Activated naive CD8-positive, alpha-beta T cell treated with anti-CD3 and anti-CD28 coated beads, Interleukin-2, amount 10 ng/mL, durations not matched to agents 7 days and 5 days (primary cell): ENCODE measurements at places on chromosomes 2 and 18. TPM values are rescaled to one million over a fixed set of nuclear protein-coding genes. Genes with fewer than 3 reads are reported as not detected.
A peak's percentile ranks its signal among the peaks of the same experiment; 100 is the strongest.

DNA sequence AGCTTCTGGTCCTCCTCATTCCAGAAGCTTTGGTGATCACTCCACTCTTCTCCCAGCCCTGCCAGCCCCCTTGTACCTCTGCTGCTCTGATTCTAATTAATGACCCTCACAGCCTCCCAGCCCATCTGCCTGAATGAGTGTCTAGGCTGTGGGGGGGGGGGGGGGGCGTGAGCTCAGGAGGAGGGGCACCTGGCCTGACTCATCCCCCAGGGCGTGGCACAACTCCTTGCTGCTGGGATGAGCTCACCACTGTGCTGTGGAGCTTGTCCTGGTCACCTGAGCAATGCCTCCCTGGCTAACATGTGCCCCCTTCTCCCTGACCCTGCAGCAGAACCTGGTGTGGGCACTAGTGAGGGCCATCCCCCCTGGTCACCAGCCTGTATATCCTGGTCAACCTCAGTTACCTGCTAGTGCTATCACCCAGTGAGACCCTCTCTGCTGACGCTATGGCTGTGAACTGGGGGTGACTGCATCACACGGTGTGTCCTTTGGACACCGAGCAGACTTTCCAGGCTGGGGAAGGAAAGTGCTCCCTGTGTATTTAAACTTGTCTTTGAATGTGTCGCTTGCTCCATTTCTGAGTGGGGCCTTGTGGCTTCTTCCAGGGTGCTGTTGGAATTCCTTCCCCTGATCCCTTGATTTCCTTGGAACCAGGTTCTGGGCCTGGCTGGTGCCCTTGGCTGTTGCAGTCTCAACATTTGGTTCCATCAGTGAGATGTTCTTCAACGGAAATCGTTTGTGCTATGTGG, 41.5 kb upstream of the PUM2 start:
- no peak overlapping the region for H3K27ac ChIP-seq
- no peak overlapping the region for H3K4me3 ChIP-seq
- no peaks in the 10 kb centered on the region for H3K4me1 ChIP-seq
- peaks cover 18% of the 10 kb centered on the region for H3K27me3 ChIP-seq

GRCh38 chr18:78571831-78572347, 407.7 kb upstream of the SALL3 start:
- no peak overlapping the region for H3K4me3 ChIP-seq
- no peak for DNase-seq
- no peak overlapping the region for H3K27ac ChIP-seq
- no peaks in the 10 kb centered on the region for H3K27me3 ChIP-seq
- H3K36me3 ChIP-seq, result no peaks in the 10 kb centered on the region

DNA sequence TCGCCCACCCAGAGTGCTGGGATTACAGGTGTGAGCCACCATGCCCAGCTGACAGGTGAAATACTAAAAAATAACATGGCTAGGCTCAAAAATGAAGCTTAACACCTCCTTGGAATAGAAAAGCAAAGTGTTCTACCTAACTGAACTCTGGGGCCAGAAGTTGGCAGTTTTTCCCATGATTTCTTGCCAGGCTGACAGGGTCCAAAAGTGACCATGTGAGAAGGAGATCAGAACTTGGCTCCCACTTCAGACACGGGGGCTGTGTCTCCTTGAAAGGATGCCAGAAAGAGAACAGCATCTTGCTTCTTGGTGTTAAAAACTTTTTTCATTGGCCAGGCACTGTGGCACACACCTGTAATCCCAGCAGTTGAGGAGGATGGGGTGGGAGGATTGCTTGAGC, 47.0 kb downstream of the BMPR2 start:
- H3K4me3 ChIP-seq, result no peak overlapping the region
- no peaks in the 10 kb centered on the region for H3K4me1 ChIP-seq
- no peak for DNase-seq

DNA sequence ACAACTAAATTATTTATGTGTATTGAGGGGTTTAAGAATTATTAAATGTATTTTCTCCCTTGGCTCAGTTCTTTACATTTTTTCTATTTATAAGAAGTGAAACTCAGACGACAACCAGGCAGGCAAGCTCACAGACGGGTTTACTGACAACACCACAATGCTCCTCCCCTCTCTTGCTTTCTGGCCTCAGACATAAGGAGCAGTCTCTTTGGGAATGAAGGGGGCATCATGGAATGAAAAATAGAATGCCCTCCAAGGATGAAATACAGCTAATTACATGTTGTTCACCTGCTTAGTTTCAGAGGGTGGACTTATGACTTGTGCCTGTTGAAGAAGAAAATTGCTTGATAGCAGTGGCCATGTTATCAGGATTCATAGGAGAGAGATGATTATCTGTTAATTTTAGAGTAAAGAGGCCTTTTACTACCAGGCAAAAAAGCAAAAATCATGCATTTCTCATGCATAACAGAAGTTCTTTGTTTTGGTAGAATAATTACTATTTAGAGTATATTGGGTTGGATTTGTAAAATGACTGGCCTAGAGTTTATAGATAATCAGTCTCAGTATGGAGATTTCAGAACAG, 172.1 kb upstream of the LRRTM1 start:
- no peaks in the 10 kb centered on the region for H3K36me3 ChIP-seq
- DNase-seq, result no peak
- no peak overlapping the region for H3K27ac ChIP-seq
- no peaks in the 10 kb centered on the region for H3K27me3 ChIP-seq
- no peak overlapping the region for H3K4me3 ChIP-seq
- no peaks in the 10 kb centered on the region for H3K4me1 ChIP-seq

GRCh38 chr2:20355131-20355530, 4.5 kb upstream of the PUM2 start:
- H3K4me1 ChIP-seq, result peaks cover 6% of the 10 kb centered on the region
- no peak overlapping the region for H3K4me3 ChIP-seq
- no peaks in the 10 kb centered on the region for H3K27me3 ChIP-seq
- H3K27ac ChIP-seq, result no peak overlapping the region
- no peak for DNase-seq
- H3K36me3 ChIP-seq, result peaks cover 3% of the 10 kb centered on the region

- no peaks in the 10 kb centered on the region for H3K4me1 ChIP-seq
- no peak overlapping the region for H3K4me3 ChIP-seq
- H3K27ac ChIP-seq, result no peak overlapping the region
- H3K36me3 ChIP-seq, result no peaks in the 10 kb centered on the region
Measured at GRCh38 chr2:222447131-222447530, 22.8 kb downstream of the SGPP2 start.

DNA sequence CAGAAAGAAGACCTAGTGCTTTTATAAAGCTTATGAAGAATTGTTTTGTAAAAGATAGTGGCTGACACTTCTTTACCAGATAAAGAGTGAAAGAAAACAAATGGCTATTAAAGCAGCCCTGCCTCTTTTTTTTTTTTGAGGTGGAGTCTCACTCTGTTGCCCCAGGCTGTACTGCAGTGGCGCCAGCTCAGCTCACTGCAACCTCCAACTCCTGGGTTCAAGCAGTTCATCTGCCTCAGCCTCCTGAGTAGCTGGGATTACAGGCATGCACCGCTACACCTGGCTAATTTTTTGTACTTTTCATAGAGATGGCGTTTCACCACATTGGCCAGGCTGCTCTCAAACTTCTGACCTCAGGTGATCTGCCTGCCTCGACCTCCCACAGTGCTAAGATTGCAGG, 12.9 kb downstream of the ARPC2 start:
- peak overlapping the region; percentile 92 for H3K27ac ChIP-seq
- H3K4me3 ChIP-seq, result peak overlapping the region; percentile 74
- H3K4me1 ChIP-seq, result peaks cover 55% of the 10 kb centered on the region
- H3K27me3 ChIP-seq, result no peaks in the 10 kb centered on the region

- peaks cover 37% of the 10 kb centered on the region for H3K4me1 ChIP-seq
- H3K27me3 ChIP-seq, result no peaks in the 10 kb centered on the region
- peak overlapping the region; percentile 99 for H3K27ac ChIP-seq
- peak overlapping the region; percentile 99 for H3K4me3 ChIP-seq
- peaks cover 7% of the 10 kb centered on the region for H3K36me3 ChIP-seq
Measured at GRCh38 chr2:86199834-86200177, 549 bp downstream of the MRPL35 start.

- H3K4me3 ChIP-seq, result no peak overlapping the region
- no peak overlapping the region for H3K27ac ChIP-seq
- no peaks in the 10 kb centered on the region for H3K4me1 ChIP-seq
- no peaks in the 10 kb centered on the region for H3K36me3 ChIP-seq
Measured at GRCh38 chr18:37294951-37295350, 270.6 kb downstream of the CELF4 start.

DNA sequence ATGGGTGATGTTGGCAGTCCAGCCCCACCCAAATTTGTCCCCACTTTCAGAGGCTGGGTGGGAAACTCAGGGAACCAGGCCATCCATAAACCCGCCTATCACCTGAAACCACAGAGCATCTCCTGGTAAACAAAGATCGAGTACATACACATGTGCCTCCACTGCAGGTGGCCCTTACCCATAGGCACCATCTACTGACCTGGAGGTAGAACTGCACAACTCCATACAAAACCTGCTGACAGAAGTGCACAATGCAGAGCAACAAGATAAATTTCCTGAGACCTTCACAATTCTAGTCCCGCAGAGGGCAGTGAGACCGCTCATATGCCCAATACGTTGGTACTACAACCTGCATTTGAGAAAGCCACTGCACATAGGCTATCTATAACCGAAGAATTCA, 856.3 kb downstream of the SUCLG1 start:
- no peak overlapping the region for H3K27ac ChIP-seq
- no peak overlapping the region for H3K4me3 ChIP-seq
- H3K36me3 ChIP-seq, result no peaks in the 10 kb centered on the region
- H3K27me3 ChIP-seq, result no peaks in the 10 kb centered on the region
- DNase-seq, result no peak
- H3K4me1 ChIP-seq, result no peaks in the 10 kb centered on the region

- peaks cover 16% of the 10 kb centered on the region for H3K27me3 ChIP-seq
- H3K4me3 ChIP-seq, result no peak overlapping the region
- no peaks in the 10 kb centered on the region for H3K36me3 ChIP-seq
- DNase-seq, result no peak
Measured at GRCh38 chr2:26584656-26585055, 56.5 kb downstream of the CIB4 start.

DNA sequence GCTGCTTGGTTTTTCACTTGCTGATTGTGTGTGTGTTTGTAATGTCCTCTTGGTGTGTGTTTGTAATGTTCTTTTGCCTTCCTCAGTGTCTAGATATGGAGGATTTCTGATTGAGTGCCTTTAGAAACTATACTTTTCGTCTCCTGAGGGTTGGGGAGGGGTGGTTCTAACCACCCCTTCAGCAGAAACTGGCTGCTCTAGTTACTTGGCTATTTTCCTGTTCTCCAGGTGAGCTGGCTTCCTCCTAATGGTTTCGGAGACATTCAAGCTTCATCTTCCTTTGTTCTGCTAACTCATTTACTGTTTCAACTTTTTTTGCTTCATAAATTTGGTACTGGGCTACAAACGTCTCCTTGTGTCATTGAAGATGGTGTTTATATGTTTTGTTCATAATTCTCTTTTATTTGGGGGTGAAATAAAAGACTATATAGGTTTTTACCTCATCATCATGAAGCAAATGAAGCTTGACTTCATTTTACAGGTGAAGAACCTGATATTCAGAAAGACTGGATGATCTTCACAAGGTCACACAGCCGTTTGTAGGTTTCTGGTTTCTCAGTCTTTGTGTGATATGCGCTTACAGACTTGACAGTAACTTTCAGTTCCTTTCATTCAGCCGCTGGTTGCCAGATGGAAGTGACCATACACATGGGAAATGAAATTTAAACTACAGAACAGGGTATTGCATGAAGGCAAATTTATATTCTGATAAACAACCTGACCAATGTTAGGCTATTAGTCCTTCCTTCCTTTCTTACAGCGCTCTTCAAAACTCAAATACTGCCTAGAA, 238.5 kb downstream of the GALR1 start:
- H3K4me3 ChIP-seq, result no peak overlapping the region
- no peak overlapping the region for H3K27ac ChIP-seq
- no peaks in the 10 kb centered on the region for H3K4me1 ChIP-seq
- no peak for DNase-seq
- peaks cover 4% of the 10 kb centered on the region for H3K27me3 ChIP-seq
- H3K36me3 ChIP-seq, result no peaks in the 10 kb centered on the region

- H3K4me3 ChIP-seq, result no peak overlapping the region
- no peak overlapping the region for H3K27ac ChIP-seq
- no peaks in the 10 kb centered on the region for H3K27me3 ChIP-seq
- H3K36me3 ChIP-seq, result peaks cover 17% of the 10 kb centered on the region
- no peak for DNase-seq
Measured at GRCh38 chr18:240175-240574, 27.7 kb downstream of the THOC1 start.

Gene SPP2
- total RNA-seq, result not detected

Gene MROH2A
- not detected for total RNA-seq

Gene RNF181
- total RNA-seq, result 96.4 TPM

Gene ZDBF2
- total RNA-seq, result 12.8 TPM

Gene PRKD3
- total RNA-seq, result 25.0 TPM
